NCI-H1048 (cell line): ENCODE measurements at places on chromosomes 11 and 22.

GRCh38 chr11:104064034-104064630 lies 27.7 kb downstream of the DDI1 start:
- no peak for DNase-seq

DNA sequence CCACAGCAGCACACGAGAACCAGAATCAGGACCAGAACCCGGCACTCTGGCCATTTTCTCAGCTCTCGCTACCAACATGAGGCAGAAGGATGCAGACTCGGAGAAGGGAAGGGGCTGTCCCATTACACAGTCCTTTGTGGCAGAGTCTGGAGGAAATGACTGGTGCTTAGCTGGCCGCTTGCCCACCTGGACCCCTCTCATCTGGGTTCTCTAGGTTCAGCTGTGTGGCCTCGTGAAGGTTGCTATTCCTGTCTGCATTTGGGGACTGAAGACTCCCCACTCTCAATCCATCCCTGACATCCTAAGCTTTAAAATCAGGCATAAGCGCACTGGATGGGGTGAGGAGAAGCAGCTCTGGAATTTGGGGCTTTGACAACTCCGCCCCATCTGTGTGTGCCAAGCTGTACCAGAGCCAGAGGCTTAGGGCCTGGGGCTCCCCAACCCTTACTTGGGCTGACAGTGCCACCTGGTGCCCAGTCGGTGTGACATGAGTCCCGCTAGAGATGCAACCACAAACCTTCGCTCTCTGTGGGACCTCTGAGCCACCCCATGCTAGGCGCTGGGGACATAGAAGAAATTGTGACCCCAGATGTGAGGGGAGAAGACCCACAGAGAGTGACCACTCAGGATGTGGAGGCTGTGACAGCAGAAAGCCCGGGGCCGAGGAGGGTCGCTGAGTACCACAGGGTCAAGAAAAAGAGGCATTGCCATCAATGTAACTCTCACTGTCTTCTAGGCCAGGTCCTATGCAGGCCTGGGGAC lies 35.8 kb upstream of the FCHSD2 start:
- DNase-seq = no peak

GRCh38 chr11:96008161-96008720 lies 84.3 kb upstream of the MTMR2 start:
- DNase-seq = no peak

- no peak for DNase-seq
These were observed 307.7 kb downstream of the BUD13 start for GRCh38 chr11:116465056-116465455.

GRCh38 chr11:86787656-86788055 lies 12.7 kb upstream of the PRSS23 start:
- no peak for DNase-seq

DNA sequence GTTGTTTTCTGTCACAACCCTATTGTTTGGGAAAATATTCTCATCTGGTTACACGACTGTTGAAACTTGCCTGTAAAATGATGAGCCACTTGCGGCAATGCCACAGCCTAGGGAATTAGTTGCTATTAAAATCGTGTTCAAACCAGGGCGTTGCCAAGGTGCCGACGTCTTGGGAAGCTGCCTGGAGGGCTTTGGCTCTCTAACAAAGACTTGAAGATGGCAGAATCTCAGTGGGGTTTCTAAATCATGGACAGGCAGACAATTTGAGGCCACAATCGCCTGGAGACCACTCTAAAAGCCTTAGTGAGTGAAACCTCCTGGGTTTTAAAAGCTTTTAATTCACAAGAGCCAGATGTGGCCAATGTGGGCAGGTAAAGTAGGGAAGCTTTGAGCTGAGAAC lies 117.2 kb upstream of the BMAL1 start:
- DNase-seq = no peak

DNA sequence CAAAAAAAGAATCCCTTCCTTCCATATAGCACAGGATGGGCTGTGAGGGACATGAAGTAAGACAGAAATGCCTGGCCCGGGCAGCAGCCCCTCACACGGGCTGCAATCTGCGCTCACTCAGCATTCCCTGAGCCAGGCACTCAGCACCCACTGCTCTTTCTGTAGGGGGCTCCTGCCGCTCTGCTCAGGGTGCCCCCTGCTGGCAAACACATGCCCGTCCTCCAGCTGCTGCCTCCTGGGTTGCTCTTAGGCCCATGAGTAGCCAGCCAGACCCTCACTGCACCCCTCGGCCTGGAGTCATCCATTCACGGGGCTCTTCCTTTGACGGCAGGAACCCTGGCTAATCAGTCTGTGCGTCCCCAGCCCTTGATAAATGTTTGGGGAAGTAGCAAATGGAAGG lies 6.9 kb downstream of the MCAT start:
- DNase-seq = no peak

- DNase-seq = no peak
These were observed 32.2 kb downstream of the LRRC74B start for GRCh38 chr22:21077884-21078508.

DNA sequence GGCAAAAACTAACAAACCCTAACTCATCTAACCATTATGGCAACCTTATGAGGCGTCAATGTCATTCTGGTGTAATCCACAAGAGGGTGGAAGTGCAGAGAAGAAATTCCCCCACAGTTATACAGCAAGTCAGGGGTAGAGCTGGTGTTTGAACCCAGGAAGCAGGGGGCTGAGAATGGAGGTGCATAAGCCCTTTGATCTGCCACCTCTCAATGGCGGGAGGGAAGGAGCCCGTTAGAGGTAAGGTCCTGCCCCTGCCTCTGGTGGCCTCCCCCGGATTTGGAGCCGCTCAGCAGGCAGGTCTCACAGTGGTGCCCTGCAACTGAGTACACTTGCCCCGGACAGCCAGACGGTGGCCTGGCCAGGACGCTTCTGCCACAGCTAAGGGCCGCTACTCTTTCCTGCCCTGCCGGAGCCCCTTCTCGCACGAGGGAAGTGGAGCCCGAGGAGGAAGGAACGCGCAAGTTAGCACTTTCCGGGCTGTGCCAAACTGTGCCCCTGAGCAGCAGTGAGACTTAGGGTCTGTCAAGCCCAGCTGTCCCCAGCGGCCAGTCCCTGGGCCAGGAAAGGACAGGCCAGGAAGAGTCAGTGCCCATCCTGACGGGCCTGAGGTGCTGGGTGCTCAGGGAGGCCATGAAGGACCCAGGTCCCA lies 1.1 kb downstream of the FXYD2 start:
- no peak for DNase-seq

DNA sequence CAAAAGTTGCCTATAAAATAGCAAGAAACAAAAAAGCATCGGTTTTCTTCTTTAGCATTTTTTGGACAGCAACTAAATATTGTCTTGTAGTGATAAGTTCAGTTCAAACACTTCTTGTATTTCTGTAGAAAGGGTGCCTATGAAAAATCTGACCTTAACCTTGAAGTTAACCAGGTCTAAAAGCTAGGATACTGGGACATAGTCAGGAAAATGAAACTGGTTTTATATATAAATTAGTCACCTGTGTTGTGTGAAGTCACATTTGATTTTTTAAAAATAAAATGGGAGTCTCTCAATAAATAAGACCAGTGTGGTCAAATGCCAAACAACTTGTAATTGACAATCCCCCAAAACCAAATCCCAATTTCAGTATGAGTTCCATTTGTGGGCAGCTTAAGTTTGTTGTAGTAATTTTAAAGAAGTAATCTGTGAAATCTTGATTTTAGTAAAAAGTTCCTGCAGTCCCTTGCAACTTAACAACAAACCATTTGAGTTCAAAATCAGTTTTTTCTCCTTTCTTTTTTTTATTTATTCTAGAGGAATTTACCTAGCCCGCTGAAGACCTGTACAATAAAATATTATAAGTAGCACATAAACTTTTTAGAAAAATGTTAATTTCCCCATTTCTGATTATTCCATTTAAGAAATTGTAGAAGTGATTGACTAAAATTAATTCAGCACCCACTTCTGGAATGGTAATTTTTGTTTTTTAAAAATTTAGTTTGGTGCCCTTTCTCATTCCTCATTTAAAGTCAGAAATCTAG lies 84.5 kb upstream of the PPARA start:
- no peak for DNase-seq

- no peak for DNase-seq
These were observed 90.8 kb upstream of the KCNQ1OT1 start for GRCh38 chr11:2790568-2790921.

DNA sequence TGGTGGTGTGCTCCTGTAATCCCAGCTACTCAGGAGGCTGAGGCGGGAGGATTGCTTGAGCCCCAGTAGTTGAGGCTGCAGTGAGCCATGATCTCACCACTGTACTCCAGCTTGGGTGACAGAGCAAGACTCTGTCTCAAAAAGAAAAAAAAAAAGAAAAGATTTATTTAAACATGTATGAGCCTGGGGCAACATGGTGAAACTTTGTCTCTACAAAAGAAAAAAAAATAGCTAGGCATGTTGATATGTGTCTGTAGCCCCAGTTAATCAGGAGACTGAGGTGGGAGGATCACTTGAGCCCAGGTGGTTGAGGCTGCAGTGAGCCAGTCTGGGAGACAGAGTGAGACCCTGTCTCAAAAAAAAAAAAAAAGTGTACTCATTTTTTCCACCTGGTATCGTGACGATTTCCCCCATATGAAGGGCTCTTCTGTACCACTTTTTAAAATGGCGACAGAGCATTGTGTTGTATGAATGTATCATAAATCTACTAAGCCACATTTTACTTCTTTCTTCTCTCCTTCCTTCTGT lies 16.4 kb upstream of the KCTD14 start:
- DNase-seq = no peak

DNA sequence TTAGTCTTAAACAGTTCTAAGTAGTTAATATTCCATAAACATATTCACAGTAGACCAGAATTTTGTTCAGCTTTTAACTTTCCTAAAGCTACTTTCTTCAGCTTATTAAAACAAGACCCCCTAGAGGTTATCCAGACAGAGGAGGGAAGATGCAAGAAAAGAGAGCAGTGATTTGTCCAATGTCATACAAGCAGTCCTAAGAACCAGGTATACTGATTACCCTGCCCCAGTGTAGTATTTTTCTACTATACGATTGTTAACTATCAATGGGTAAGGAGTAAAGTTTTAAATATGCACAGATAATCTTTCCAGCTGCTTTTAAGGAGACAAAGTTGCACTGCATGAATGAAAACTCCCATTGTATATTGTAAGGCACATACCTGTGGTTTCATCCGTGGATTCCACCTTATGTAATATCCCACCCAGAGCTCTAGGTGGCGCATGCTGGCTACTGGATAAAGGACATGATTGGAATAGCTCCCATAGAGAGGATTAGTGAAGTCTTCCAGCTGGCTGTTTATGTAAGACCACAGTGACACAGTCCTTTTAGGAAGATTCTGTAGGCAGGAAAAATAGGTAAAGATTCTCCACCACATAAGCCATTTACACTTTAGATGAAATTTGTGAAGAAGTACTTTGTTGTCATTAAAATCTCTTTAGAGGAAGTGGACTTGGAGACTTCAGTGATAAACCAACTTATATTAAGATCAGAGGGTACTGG lies 45.6 kb downstream of the CEP57 start:
- peak; percentile 58 for DNase-seq

DNA sequence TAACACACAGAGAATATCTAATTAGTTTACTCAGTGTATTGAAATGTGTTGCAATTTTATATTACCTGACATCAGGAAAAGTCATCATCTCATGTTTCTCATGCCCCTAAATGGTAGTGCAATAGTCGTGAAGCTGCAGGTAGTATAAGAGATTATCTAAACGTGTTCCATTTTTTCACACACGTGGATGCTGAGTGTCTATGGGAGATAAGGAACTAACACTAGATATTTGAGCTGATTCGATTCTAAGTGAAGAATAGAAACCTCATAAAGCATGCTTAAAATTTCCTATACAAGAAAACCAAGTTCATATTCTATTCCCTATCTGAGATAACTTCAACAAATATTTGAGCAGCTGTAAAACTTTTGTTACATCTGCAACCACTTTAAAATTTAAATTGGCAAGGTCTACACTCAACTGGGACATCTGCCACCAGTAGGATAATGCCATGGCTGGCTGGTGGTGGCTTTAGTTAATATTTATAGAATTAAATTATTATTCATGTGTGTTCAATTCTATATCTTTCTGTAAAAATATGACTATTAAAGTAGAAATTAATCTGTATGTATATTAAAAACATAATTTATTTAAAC lies 388.8 kb downstream of the LUZP2 start:
- DNase-seq = no peak

- no peak for DNase-seq
These were observed 75.2 kb downstream of the TEAD1 start for GRCh38 chr11:12749442-12749841.

- no peak for DNase-seq
These were observed 517.9 kb downstream of the NTM start for GRCh38 chr11:131888230-131888855.

- DNase-seq = no peak
These were observed 89.9 kb downstream of the MTNR1B start for GRCh38 chr11:93059117-93059957.

GRCh38 chr11:78244546-78245255 lies 56.0 kb downstream of the USP35 start:
- DNase-seq = peak; percentile 84

DNA sequence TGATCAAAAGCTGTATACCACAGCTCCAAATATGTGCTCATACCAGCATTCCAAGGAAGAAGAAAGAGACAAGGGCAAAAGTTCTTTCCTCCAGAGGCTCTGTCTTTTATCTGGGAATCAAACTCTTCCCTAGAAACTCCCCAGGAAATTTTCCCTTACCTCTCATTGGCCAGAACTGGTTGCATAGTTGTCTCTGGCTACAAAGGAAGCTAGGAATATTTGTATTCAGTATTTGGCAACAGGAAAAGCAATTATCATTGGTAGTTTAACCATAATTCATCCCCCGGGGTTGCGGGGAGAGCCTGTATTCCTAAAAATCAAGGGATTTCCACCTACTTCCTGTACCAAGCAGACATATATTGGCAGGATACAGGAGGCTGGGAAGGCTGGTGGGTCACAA lies 10.5 kb upstream of the ZFTA start:
- no peak for DNase-seq

- DNase-seq = no peak
These were observed 19.8 kb downstream of the ARL14EP start for GRCh38 chr11:30342736-30343166.

- DNase-seq = no peak
These were observed 704.2 kb upstream of the TENM4 start for GRCh38 chr11:80144897-80145594.

DNA sequence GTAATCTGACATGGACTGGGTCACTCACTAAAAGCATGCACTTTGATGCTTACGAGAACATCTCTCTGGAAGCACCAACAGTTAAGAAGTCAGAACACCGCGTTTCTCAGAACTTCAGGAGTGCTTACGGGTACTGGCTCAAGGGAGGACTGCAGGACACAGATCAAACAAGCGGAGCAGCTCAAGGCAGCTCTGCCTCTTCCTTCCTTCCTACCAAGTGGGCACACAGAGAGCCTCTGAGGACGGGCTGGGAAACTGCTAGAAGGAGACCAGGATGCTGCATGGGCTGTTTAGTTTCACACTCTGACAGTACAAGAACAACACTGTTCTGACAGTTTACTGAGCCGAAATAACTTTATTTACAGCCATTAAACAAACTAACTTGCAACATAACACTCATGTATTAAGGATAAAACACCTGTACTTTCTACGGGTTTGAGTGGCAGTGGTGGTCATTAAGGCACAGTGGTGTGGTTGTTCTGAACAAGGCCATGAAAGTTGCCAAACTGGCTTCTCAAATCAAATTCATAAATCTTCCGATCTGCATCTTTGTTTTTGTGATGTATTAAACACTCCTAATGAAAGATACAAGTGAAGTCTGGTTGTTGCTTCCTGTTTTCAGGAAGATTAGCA lies 37.5 kb downstream of the ARFGAP3 start:
- no peak for DNase-seq
